T-helper 1 cell treated with Interleukin-12 subunit alpha and Interleukin-12 subunit beta and Interleukin-4 antibody, amounts not matched to agents 30 ng/mL and 1 ng/mL, for 36 hours (primary cell): ENCODE measurements at places on chromosomes 13 and 19. TPM values are rescaled to one million over a fixed set of nuclear protein-coding genes. Genes with fewer than 3 reads are reported as not detected.

The CGB8 gene
- not detected in 2 replicates for total RNA-seq

The CALR3 gene
- 0.15 TPM in 1 of 2 replicates, not detected in the other for total RNA-seq

The CLEC4M gene
- total RNA-seq: not detected in 2 replicates

The ZNF426 gene
- 11.3 and 12.8 TPM in 2 replicates for total RNA-seq

The NCAN gene
- 0.05 TPM in 1 of 2 replicates, not detected in the other for total RNA-seq

The TEX26 gene
- not detected in 2 replicates for total RNA-seq

The ZNF625 gene
- total RNA-seq: 3.1 and 4.0 TPM in 2 replicates

The PSG3 gene
- total RNA-seq: not detected in 2 replicates

The PRR19 gene
- total RNA-seq: 0.51 and 0.76 TPM in 2 replicates

The KLF1 gene
- total RNA-seq: 0.22 and 0.41 TPM in 2 replicates

The SACS gene
- 19.8 and 21.7 TPM in 2 replicates for total RNA-seq

The KIR3DL1 gene
- 0.17 TPM in 1 of 2 replicates, not detected in the other for total RNA-seq

The TEX29 gene
- 0.68 and 0.81 TPM in 2 replicates for total RNA-seq
